Cardiac muscle cell (in vitro differentiated cells and primary cell): ENCODE measurements at places on chromosomes 2 and 18. TPM values are rescaled to one million over a fixed set of nuclear protein-coding genes. Genes with fewer than 3 reads are reported as not detected.

GRCh38 chr18:42765302-42765701 is 350.2 kb downstream of the RIT2 start:
- no peaks in the 10 kb centered on the region for H3K4me1 ChIP-seq
- H3K36me3 ChIP-seq: no peaks in the 10 kb centered on the region
- no peak overlapping the region for H3K27ac ChIP-seq
- no peaks in the 10 kb centered on the region for H3K27me3 ChIP-seq

DNA sequence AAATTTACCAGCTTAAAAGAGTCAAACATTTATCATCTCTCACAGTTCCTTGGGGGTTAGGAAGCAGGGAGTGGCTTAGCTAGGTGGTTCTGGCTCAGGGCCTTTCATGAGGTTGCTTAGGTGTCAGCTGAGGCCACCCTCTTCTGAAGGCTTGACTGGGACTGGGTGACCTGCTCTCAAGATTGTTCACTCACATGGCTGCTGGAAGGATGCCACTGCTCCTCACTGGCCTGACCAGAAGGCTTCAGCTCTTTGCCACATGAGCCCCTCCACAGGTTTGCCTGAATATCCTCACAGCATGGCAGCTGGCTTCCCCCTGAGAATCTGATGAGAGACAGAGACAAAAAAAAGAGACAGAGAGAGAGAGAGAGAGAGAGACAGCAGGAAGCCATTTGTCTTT is 17.3 kb upstream of the RNF152 start:
- H3K36me3 ChIP-seq: no peaks in the 10 kb centered on the region
- no peaks in the 10 kb centered on the region for H3K27me3 ChIP-seq
- no peak overlapping the region for H3K27ac ChIP-seq
- H3K4me3 ChIP-seq: no peak overlapping the region
- no peaks in the 10 kb centered on the region for H3K4me1 ChIP-seq

DNA sequence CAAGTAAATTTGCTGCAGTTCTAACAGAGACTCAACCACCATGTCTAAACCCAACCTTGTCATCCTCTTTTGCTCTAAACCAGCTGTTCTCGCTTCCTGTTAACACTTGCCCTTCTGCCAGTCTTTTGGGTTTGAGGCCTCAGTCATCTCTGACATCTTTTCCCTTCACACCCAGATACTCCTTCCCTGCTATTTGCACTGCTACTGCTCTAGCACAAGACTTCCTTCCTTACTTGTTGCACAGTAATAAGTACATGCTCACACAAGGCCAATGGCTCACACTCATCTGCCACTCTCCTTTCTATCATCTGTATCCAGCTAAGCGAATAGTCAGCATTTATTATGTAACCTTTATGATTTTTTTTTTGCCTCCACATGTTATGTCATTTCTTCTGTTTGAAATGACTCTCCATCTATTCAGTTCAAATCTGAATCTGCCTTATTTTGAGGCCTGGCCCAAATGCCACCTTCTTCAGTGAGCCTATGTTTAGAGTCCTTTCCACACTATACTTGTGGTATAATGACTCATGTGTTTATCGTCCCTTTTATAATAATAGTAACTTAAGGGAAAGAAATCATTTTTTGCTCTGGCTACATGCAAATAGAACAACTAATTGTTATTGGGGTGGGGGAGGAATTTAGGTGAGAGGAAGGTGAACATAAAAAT is 22.5 kb upstream of the CDKL4 start:
- H3K4me3 ChIP-seq: no peak overlapping the region
- DNase-seq: no peak
- H3K27ac ChIP-seq: no peak overlapping the region
- H3K36me3 ChIP-seq: peaks cover 46% of the 10 kb centered on the region

Gene ALPG
- total RNA-seq: not detected in 2 replicates

Gene SCYGR4
- total RNA-seq: not detected in 2 replicates

- no peaks in the 10 kb centered on the region for H3K4me1 ChIP-seq
- no peak overlapping the region for H3K27ac ChIP-seq
- H3K27me3 ChIP-seq: no peaks in the 10 kb centered on the region
- H3K36me3 ChIP-seq: no peaks in the 10 kb centered on the region
- H3K4me3 ChIP-seq: no peak overlapping the region
- DNase-seq: no peak
These were observed 11.4 kb downstream of the FOSL2 start for GRCh38 chr2:28404086-28404485.

Gene FABP1
- total RNA-seq: not detected in 2 replicates

DNA sequence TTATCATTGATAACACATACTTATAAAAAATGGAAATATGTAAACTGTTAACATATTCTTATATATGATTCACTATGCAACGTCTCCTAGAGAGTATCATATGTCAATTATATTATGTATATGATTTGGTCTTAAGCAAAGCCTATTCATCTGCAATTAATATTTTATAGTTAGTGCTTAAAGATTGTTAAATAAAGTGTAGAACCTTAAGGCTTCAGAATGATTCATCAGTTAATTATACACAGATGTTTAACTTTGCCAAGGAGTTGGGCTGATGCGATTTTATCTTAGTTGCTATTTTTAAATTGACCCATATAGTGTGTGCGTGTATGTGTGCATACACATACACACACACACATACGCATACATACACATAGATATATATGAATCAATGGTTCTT is 323.1 kb downstream of the RBM43 start:
- H3K27me3 ChIP-seq: no peaks in the 10 kb centered on the region
- no peaks in the 10 kb centered on the region for H3K4me1 ChIP-seq
- no peak overlapping the region for H3K27ac ChIP-seq
- H3K36me3 ChIP-seq: no peaks in the 10 kb centered on the region
- DNase-seq: no peak

Gene AQP12A
- not detected in 2 replicates for total RNA-seq
